ENCODE measurements at places on chromosomes 13 and 19.

DNA sequence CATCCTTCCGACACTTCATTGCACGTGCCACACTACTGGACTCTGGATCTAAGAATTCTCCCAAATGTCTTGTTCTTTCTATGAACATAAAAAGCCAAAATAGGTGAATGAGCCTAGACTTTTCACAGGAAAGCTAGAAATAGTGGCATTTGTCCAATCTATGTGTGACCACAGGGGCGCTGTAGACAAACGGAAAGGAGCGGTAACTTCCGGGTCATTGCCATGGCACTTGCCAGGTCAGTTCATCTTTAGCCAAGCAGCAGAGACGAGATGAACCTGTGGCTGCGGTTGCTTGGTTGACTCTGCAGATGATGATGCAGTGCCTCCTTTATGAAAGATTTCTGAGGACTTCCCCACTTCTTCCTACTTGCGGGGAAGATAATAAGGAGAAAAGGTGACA, 65.6 kb downstream of the ADGRE1 start:
- DNase-seq = no peak

DNA sequence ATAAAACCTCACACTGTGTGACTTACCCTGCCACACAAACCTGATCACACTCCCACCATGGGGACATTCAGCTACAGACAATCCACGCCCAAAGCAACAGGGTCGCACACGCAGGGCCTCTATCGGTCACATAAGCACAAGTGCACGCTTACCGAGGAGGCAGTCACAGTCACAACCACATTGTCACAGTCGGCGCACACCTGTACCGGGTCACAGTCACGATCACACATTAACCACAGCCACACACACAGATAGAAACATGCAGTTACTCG, 579 bp downstream of the ZNF566 start:
- DNase-seq = peak; percentile 56

GRCh38 chr13:93230261-93230855, 3.8 kb downstream of the GPC6 start:
- DNase-seq = no peak

DNA sequence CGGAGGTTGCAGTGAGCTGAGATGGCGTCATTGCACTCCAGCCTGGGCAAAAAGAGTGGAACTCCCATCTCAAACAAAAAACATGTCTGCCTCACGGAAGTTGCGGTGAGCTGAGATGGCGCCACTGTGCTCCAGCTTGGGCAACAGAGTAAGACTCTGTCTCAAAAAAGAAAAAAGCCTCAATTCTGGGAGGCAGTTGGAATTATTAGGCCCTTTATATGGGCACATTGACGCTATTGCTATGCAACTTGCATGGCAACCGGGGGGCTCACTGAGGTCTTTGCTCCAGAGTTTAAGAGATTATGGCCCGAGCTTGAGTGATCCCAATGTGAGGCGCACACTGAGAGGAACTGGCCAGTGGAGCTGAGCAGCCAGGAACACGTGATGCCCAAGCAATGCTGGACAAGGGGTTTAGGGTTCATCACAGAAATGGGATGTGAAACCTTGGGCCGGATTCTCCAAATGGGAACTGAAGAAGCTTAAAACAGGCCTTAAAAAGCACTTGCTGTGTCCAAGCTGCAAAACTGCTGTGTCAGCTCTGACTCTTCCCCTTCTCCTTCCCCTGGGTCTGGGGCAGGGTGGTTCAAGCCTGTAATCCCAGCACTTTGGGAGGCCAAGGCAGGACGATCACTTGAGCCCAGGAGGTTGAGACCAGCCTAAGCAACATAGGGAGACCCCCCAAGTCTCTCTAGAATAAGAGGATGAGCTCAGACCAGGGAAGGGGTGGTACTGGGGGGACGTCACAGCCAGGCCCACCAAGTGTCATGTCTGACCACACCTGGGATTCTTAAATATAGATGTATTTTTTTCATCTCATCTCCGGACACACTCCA, 2.5 kb downstream of the FTL start:
- DNase-seq = no peak

DNA sequence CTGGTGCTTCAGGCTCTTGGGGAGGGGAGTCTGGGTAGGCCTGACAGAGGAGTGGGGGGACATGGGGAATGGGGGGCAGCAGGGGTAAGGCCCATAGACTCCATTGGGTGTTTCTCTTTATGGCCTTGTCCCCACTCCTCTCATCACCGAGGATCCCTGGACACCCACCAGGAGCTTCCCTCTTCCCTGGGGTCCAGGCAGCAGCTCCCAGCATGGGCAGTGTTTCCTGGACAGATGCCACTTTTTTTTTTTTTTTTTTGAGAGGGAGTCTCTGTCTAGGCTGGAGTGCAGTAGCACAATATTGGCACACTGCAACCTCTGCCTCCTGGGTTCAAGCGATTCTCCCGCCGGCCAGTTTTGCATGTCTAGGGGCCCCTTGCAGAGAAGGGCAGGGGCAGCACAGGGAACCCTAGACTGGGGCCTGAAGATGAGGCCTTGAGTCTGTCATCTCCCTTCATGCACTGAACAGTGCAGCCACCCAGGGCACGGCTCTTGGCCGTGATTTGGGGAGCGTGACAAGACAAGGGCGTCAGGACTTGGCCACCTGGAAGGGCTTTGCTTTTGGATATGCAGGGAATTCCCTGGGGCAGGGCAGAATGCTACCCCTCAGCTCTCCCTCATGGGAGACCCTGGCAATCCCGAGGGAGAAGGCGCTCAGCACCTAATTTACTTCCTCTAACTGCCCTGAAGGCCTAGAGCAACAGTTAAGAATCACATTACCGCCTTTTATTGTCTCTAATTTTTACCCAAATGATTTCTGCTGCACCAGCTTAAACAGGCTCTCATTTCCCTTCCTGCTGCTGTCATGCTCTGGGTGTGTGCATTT, 213.9 kb upstream of the ZNF536 start:
- DNase-seq = no peak

DNA sequence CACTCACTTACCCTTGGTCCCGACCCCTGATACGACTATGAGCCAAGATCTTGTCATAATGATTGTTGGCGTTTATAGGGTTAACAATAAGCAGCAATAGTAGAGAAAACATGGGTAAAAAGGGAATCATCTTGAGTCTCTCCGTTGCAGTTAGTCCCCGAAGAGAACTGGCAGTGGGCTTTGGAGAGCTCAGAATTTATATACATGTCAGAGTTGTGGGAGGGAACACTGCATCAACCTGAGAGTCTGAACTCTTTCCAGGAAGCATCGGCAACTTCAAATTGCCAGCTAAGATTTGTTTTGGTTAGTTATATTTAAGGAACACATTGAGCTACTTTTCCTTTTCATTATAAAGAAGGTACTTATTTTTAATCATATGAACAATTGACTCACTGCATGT, at the start of gene POSTN:
POSTN (minus strand) TSS at position 172 of the 400 bp plus-strand sequence; CDS start at position 130, 42 bp downstream.
- DNase-seq = no peak

DNA sequence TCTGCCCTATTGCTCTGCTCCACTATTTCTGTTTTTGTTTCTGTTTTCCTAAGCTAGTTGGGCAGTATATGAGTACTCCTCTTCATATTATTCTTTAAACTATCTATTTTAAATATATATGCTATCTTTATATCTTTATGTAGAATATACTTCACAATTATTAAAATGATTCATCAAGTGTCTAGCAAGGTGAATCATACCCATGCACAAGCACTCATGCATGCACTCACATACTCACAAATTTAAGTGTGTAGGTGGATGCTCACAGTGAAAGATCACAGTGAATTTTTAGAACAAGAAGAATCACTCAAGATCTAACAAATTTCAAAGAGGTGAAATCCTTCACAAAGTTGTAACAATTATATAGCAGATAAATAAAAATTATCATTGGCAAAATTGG, 435.6 kb upstream of the SLITRK5 start:
- no peak for DNase-seq

- peak; percentile 79 for DNase-seq
Observed at GRCh38 chr19:588093-588740, 1.5 kb upstream of the HCN2 start.

GRCh38 chr19:7063764-7064418, 5.4 kb upstream of the MBD3L3 start:
- no peak for DNase-seq

DNA sequence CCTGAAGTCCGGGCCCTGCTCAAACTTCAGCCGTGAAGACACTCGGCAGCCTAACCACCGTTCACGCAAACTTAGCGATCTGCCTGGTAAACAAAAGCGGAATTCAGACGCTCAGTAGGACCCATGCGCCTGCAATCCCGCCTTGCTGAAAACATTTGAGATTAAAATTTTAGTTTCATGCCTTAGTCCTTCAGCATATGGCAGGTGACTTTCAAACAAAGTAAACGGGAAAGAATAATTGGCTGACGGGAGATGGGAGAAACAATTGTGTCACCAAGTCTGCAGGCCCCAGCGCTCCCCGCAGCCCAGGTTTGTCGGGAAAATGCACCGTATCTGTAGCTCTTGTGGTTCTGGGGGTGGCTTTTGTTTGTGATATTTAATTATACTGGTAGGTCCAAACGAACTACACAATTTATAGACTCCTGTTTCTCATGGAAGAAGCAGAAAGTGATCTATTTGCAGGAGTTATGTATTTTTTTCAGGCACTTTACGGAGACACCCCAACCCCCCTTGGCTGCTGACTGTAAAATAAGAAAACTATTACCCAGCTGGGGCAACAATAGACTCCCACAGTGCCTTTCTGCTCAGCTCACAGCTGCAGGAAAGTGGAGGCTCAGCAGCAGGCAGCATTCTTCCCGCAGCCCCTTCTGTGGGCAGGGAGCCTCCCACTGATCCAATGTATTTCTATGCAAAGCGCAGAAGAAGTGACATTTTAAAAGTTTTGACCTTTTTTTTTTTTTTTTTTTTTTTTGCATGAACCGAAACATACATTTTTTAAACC, 94.8 kb downstream of the SOX1 start:
- no peak for DNase-seq

GRCh38 chr13:43303033-43303729, 279.8 kb downstream of the DNAJC15 start:
- peak; percentile 10 for DNase-seq

DNA sequence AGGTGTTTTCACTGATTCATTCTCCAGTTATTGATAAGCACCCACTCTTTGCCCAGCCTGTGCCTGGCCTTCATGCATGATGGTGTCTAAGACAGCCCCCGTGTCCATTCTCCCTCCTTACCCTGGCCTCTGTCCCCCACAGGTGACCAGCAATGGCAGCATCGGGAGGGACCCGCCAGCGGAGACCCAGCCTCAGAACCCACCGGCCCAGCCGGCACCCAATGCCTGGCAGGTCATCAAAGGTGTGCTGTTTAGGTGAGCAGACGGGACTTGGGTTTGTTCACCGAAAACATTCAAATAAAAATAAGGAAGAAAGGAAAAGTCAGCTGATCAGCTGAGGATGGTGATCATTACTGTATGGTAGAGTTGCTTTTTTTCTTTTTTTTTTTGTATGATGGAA, 6.6 kb downstream of the CLPTM1 start:
- no peak for DNase-seq

DNA sequence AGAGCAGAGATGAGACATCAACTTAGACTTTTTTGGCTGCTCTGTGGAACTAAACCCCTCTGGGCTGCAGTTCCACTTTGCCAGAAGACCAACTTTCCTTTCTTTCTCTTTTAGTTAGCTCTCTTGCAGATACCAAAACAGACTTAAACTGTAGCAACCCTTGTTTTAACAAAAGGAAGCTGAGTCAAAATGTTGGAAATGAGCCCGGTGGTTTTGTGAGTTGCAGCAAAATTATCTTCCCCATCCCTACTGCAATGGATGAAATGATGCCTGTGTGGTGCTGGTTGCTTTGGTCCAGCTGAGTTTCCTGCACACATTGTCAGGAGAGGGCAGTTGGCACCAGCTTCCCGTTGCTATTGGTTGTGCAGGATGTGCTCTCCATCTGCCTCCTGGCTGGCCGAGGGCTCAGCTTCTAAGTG, 115.3 kb downstream of the LRCH1 start:
- no peak for DNase-seq

DNA sequence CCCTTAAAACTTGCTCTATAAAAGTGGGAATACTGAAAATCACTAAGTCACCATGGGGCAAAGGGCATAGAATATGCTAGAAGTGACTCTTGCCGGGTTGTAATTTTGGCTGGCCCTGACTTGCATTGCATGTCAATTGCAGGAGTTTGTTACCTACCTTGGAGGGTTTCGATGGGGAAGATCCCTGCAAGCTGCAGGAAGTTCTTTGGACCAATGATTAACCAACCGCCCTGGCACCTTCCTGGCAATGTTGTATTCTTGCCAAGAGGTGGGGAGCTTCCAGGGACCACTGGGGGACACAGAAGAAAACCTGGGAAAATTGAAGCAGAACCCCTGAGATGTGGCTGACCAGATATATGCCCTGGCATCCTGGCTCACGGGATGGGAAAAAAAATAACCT, 235.8 kb downstream of the B3GLCT start:
- no peak for DNase-seq

- DNase-seq = no peak
Observed at GRCh38 chr19:43485951-43486350, 18.6 kb downstream of the PHLDB3 start.

GRCh38 chr13:70324519-70324918, 216.3 kb upstream of the KLHL1 start:
- DNase-seq = no peak

GRCh38 chr13:23159205-23159759, 21.5 kb upstream of the SGCG start:
- no peak for DNase-seq

DNA sequence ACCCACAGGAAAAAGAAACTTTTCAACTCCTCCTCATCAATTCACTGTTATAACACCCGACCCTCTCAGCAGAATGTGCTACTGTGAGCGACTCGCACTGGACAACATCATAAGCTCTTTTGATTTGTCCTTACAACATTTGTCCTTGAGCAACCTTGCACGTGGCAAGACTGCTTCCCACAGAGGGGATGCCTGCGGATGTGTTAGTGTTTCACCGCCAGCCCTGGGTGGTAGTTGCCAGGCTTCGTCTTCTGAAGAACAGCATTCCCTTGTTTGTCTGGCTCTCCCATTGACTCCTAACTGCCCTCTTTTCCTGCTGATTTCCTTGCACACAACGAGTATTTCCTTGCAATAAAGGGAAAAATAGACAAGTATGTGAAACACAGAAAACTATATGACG, 111.4 kb upstream of the SLC7A1 start:
- DNase-seq = no peak

DNA sequence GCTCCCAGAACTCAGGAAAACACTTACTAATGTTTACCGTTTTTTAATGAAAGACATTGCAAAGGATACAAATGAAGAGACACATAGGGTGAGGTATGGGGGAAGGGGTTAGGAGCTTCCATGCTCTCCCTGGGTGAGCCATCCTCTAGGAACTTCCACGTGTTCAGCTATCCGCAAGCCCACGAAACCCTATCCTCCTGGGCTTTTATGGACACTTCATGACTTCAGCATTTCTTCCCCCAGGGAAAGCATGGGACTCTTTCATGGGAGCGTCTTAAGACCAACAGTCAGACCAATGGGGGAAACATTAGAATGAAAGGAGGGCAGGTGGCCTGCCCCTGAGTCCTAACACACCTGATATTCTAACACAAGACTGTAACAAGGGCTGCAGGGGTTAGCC, 6.6 kb upstream of the ESD start:
- no peak for DNase-seq

DNA sequence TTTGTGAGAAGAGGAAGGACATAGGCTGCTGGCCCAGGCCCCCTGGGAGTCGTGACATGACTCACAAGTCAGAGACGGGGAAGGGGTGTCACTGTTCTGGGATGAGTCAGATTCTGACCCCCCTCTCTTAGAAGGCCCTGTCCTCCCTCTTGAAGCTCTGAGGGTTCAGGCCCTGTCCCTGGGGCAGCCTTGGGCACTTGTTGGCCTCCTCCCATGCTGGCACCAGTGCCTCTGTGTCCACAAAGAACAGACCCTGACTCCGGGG, 2.7 kb upstream of the CEACAM7 start:
- DNase-seq = no peak
